ENCODE measurements at places on chromosomes 16 and 17.
A peak's percentile ranks its signal among the peaks of the same experiment; 100 is the strongest.

- no peak for DNase-seq
These were observed 5.8 kb downstream of the TOM1L2 start for GRCh38 chr17:17966399-17966798.

GRCh38 chr17:7336240-7337175 lies at the start of gene ACAP1:
Gene ACAP1 (plus strand): TSS chr17:7336529. CDS start chr17:7336735, 206 bp downstream.
- DNase-seq, result no peak

- DNase-seq, result peak; percentile 35
These were observed 701 bp upstream of the MRC2 start for GRCh38 chr17:62626719-62627218.

DNA sequence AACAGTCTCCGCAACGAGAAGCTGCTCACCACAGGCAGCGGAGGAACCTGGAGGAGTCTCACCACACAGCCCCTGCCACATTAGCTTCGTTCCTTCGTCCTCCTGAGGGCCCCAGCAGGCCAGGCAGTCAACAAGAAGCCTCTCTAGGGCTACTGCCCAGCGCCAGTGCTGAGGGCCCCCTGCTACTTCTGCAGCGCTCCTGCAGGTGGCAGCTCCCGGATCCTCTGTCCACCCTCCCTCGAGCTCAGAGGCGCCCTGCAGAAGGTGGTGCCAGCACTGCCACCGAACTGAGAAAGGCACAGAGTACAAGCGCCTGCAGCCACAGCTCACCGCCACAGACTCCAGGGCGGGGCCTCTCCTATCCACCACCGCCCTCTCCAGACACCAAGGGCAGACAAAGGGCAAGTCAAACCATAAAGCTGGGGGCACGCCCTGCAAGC lies 27.3 kb downstream of the KDM8 start:
- DNase-seq, result no peak

DNA sequence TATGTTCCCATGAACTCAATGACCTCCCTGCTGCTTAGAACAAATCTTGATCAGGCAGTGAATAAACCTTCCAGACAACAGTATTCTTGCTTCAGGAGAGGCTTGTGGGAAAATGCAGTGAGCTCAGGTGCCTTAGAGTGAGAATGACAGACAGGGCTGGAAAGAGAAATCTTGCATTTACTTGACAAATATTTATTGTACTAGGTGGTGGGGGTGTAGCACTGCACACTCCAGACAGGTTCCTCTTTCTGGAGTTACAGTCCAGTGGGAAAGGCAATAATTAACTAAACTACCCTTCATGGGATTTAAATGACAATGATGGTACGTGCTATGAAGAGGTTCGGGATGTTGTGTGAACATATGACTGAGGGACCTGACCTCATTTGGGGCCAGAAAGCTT lies 182.9 kb downstream of the SHISA9 start:
- DNase-seq, result no peak

- no peak for DNase-seq
These were observed 78.0 kb downstream of the CDRT15 start for GRCh38 chr17:14158707-14159106.

GRCh38 chr17:4724650-4725049 lies 6.6 kb upstream of the MED11 start:
- no peak for DNase-seq

- no peak for DNase-seq
These were observed 160.1 kb upstream of the IRX3 start for GRCh38 chr16:54446639-54447038.

- DNase-seq, result no peak
These were observed 541 bp downstream of the ACACA start for GRCh38 chr17:37405955-37406634.

DNA sequence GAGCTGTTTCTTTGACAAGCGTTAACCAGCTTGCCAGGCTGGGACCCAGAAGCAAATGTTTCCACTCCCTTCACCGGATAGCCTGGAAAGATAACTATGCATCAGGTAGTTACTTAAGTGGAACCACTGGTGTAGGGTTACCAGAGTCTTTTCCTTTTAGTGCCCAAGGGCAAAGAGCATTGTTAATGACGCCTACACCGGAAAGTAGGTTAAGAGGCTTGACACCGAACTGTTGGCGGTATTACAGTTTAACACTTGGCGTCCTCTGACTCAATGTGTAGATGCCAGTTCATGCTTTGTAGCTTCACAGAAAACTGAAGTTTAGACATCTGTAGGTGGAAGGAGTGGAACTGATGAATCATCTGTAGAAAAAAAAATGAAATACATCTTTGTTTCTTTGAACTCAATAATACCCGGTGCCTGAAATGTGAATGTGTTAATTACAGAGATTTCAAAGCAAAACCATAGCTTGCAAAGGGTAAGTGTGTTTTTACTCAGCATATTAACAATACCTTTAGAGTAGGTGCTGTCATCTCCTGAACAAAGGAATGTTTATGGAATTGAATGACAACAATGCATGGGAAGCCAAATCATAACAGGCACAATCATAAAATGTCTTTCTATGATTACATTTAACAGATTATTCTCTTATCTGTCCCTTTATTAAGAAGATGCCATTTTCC lies 426.7 kb upstream of the SALL1 start:
- no peak for DNase-seq

GRCh38 chr17:6668727-6669425 lies 17.3 kb downstream of the C17orf100 start:
- DNase-seq, result no peak

GRCh38 chr17:48814504-48814903 lies 2.5 kb downstream of the TTLL6 start:
- DNase-seq, result no peak

- no peak for DNase-seq
These were observed 45.4 kb downstream of the CDH1 start for GRCh38 chr16:68782198-68783174.

DNA sequence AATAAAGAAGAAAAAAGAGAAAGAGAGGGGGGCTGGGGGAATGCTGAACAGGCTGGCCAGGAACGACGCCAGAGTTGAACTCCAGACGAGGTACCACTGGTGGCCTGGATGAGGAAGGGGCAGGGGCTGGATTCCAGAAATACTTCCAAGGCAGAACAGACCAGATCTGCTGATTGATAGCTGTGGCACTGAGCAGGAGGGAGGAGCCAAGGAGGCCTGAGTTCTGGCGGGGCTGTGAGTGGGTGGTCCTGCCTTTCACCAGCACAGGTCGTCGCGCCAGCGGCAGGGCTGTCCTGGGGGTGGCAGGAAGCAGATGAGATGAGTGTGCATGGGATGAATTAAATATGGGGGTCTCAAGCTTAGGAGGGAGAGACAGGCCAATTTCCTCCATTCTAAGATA lies 5.5 kb downstream of the CCDC42 start:
- no peak for DNase-seq

GRCh38 chr16:67897231-67897630 lies 4.2 kb downstream of the PSKH1 start:
- no peak for DNase-seq

- DNase-seq, result no peak
These were observed 124.7 kb downstream of the HS3ST2 start for GRCh38 chr16:22938647-22939046.

DNA sequence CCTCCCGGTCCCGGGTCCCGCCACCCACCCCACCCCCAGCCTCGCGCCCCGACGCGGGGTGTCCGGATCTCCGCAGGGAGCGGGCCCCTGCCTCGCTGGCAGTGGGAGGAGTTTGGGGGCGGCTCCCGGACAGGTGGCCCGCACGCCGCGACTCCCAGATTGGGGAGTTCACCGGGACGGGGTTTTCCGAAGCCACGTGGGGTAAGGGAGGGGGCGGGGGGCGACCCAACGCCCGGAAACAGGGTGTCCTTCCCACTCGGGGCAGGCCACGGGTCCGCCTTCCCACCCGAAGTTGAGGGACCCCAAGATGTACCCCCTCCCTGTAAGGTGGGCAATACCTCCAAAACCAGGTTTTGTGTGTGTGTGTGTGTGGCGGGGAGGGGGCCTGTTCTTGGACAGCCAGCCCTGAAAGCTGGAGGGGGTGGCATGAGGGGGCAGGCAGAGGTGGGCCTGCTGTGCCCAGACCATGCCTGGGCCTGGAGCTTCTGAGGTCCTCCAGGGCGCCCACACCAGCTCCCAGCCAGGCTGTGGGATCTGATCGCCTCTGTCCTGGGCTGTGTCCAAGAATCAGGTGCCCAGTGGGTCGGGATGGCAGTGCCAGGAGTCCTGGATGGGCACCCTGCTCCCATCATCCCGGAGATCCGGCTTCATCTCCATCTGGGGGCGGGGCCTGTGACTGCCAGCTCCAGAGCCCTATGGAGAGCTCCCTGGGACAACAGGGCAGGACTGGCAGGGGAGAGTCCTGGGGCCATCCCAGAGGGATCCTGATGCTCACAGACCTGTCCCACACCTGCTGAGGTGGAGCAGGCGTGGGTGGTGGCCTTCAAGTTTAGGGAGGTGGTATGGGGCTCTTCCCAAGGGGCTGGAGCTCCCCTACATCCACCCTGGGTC lies 767 bp downstream of the SYNGR2 start:
- DNase-seq, result no peak
